ENCODE measurements at places on chromosomes 5 and 9. TPM values are rescaled to one million over a fixed set of nuclear protein-coding genes. Genes with fewer than 3 reads are reported as not detected.

DNA sequence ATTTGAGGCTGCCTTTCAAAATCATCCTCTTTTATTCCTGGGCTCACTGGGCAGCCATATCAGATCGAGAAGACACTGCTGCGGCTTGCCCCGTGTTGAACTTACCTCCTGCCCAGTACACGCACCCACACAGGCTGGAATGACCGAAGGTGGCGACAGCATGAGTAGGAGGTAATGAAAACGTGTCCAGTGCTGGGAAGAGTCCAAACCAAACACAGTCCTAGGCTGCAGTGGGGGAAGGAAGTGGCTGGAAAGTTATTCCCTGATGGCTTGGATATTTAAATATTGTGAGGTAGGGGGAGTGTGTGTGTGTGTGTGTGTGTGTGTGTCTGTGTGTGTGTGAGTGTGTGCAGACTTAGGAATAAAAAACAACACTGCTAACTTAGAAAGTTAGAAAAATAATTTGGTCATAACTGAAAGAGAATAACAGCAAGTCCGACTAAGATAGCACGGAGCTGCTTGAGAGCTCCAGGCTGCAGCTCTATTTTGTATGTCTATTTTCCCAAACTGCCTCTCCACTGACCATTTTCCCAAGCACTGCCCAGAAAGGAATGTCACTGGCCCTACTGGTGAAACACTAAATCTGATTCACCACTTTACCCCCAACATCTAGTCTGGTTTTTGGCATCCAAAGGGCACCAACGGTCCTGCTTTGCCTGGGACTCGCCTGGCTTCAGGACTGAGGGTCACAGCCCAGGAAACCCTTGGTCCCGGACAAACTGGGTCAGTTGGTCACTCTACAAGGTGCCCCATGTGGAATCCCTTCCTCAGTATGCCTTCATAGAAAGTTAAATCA lies 41.2 kb downstream of the ANKH start:
- DNase-seq: no peak

DNA sequence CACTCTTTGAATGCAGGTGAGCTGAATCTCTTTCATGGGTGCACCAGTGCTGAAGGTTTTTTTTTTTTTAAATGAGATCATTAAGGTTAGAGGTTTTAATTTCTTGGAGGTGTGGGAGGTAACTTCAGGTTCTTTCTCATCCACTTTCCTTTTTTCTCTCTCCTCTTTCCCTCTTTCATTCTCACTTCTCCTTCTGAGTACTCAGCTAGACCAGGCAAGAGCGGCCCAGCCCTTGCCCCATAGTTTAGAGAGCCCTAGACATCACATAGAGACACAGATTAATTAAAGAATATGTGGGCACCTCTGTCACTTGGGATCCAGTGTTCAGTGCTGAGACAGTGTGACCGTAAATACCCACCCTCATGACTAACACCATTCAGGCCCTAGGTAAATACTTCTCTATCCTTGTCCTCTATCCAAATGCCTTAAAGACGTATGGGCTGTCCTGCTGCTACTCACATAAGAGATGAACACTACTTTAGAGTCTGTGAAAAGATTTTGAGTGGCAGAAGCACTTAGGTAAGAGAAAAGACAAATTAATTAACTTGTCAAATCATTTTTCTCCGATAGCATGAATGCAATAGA lies 174.1 kb downstream of the TLE4 start:
- DNase-seq: no peak

- no peak for DNase-seq
Observed at GRCh38 chr9:3916984-3917383, 382.9 kb downstream of the GLIS3 start.

DNA sequence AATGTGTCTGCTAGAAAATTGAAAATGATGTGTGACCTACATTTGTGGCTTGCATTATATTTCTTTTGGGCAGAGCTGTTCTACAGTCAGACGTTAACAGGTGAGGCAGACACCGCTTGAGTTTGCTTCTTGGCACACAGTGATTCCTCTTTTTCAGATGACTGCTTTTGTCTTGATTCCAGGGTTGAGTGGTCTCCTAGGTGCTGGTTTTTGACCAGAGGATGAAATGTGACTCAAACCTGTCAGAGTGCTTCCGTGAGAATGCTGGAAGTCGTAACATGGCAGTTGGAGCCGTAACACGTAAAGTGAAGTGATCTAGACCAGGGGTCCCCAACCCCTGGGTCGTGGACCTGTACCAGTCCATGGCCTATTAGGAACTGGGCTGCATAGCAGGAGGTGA lies 28.3 kb upstream of the NDFIP1 start:
- no peak for DNase-seq

GRCh38 chr5:112948458-112948857 lies 26.4 kb upstream of the REEP5 start:
- no peak for DNase-seq

The ADAMTS13 gene
- 1.8 TPM for total RNA-seq

The IL13 gene
- not detected for total RNA-seq

All from urinary bladder (tissue), 4 donors.